Stimulated activated CD8-positive, alpha-beta memory T cell treated with anti-CD3 and anti-CD28 coated beads, Interleukin-15, amount 100 ng/mL, for 1 hour (primary cell): ENCODE measurements at places on chromosomes 12 and 14.

GRCh38 chr12:116242740-116243139 lies 34.8 kb downstream of the MED13L start:
- DNase-seq: no peak

GRCh38 chr14:102739190-102739469 lies 38.1 kb upstream of the TRAF3 start:
- no peak for DNase-seq

DNA sequence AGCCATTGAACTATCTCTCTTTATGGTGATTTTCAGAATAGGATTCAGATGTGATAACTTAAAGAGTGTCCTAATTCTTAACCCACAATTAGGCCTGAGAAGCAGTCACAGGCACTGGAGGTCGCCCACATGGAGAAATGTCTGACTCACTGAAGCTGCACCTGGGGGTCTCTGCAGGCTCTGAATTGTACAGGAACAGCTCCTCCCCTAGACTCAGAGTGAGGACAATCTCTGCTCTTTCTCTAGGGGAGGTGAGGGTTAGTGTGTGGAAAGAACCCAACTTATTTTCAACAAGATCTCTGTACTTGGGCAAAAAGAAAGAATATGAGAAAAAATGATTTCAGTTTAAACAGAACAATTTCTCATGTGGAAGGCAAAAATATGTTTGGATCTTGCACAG lies 1124.6 kb downstream of the TMEM121 start:
- DNase-seq: no peak

GRCh38 chr12:75525263-75525662 lies 13.9 kb upstream of the KRR1 start:
- no peak for DNase-seq

- peak; percentile 93 for DNase-seq
Observed at GRCh38 chr12:4269279-4269991, 4.1 kb upstream of the CCND2 start.

GRCh38 chr14:55386037-55386808 lies 25.4 kb downstream of the ATG14 start:
- DNase-seq: no peak

- DNase-seq: no peak
Observed at GRCh38 chr12:124620606-124621295, 53.3 kb upstream of the NCOR2 start.
